ENCODE measurements at places on chromosomes 5 and 9.

DNA sequence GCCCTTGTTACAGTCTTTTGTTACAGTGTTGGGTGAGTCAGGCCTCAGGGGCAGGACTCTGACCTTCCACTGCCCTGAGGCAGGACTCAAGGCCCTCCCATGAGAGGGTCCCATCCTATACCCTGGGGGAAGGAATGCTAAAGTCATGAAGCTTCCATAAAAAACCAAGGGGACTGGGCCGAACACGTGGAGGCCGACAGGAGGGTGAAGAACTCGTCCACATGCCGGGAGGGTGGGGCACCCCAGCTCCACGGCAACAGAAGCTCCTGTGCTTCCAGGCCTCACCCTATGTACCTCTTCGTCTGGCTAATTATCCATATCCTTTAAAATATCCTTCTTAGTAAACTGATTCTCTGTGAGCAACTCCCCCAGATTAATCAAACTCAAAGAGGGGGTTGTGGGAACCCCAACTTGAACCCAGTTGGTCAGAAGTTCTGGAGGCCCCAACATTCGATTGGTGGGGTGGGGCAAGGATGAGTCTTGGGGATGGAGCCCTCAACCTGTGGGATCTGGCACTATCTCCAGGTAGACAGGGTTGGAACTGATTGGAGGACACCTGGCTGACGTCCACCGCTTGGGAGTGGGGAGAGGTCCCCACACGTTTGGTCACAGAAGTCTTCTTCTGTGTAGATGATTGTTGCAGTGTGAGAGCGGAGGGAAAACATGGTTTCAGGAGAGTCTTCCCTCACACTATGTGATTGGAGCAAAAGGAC, 19.1 kb downstream of the MGAT1 start:
- DNase-seq, result no peak

DNA sequence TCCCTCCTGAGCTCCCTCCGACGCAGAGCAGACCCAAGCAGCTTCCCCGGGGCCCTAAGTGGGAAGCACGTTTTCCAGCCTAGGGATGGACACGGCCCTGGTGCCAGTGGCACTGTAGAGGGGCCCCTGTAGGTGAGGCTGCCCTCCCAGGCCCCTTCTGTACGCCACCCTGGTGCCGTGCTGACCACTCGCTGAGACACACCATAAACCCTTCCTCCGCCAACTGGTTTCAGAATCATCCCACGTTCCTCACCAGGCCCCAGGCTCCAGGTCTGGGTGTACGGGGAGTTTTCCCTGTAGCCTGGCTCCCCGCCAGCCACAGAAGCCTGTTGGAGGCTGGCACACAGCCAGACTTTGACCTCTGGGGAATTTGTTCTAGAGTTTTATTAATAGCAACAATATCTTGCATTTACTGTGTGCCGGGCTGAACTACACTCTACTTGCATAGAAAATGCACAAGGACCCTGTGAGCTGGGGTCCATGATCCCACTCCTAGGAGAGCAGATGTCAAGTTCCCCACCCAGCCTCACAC, 18.2 kb upstream of the WDR38 start:
- DNase-seq, result no peak

DNA sequence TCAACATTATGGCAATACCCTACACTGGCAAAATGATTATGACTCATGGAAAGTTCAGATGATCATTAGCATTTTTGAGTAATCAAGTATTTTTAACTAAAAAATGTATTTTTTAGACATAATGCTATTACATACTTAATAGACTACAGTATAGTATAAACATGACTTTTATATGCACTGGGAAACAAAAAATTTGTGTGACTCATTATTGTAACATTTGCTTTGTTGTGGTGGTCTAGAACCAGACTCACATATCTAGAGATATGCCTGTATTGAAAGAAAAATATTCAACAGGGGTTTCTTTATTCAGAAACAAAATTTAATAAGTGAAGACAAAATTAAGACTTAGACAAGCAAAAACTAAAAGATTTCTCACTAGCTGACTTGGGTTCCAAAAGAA, 385.3 kb upstream of the RIOK2 start:
- no peak for DNase-seq

DNA sequence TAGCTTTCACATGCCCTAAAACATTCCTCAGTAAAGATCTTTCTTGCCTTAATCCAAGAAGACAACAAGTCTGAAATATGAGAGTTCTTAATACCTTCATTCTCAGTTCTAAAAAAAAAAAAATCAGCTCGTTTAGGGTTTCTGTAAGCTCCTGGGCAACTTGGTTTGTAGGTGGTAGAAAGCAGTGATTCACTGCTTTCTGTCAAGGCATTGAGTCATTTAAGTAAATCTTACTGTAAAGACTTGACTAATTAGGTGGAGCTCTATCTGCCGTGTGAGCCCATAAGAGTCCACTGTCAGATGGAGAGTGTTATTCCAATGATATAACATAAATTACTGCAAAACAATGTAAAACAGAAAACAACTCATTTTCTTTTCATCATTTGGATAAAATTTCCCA, 56.1 kb upstream of the MAST4 start:
- no peak for DNase-seq
